IPS DF 6.9 (cell line): ENCODE measurements at places on chromosomes 2 and 18.
A peak's percentile ranks its signal among the peaks of the same experiment; 100 is the strongest.

GRCh38 chr2:20304411-20304810 is 46.2 kb downstream of the PUM2 start:
- DNase-seq: no peak

DNA sequence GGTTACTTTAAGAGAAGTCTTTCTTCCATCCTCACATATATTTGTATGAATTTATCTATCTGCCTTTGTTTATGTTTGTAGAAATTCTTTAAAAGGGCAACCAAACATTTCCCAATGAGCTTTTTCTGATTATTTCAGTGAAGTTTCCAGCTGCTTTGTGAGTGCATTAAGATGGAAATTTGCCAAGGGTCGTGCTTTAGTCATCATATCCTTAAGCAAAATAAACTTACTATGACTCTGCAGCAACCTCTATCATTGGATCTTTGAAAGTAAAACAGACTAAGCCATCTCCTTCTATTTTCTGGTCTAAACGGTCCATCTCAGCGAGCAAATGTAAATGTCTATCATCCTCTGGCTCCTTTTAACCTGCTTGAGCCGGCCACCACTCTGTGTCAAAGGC is 489.3 kb downstream of the SOX11 start:
- DNase-seq: no peak

DNA sequence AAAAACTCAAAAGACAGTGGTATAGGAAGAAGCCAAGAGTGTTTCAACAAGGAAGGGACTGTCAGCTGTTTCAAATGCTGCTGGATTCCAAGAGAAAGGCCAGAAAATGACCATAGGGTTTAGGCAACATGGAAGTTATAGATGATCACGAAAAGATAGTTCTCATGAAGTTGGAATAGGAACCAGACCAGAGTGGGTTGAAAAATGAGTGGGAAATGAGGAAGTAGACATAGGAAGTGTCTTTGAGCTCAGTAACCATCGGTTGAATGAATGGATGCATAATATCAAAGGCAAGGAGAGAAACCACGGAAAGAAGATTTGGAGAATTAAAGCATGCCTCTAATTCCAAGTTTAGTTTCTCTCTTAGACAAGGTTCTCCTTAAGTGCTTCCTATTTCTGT is 1.3 kb downstream of the NCAPH start:
- no peak for DNase-seq

- no peak for DNase-seq
These were observed 2.9 kb downstream of the AGPS start for GRCh38 chr2:177395351-177396065.

DNA sequence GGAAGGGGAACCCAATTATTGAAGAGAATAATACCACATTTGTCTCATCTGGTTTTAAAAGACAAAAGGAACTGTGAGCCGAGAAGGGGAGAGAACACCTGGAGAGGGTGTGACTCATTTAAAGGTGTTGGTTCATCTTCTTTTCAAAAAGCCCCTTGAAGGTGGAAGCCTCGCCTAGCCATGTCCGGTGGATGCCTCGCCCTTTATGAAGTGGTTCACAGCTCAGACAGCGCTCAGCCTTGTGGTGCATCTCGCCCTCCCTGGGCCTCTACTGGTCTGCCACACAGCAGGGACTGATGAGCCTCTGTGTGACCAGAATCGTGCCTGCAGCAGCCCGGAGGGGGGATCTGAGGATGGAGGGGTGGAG is 290.0 kb upstream of the CXCR4 start:
- DNase-seq: no peak

GRCh38 chr2:127235082-127235702 is 15.1 kb upstream of the CYP27C1 start:
- DNase-seq: no peak

GRCh38 chr2:222563936-222564335 is 92.0 kb downstream of the FARSB start:
- no peak for DNase-seq

- DNase-seq: no peak
These were observed 32.1 kb upstream of the NFU1 start for GRCh38 chr2:69469375-69469774.

- no peak for DNase-seq
These were observed 371.3 kb downstream of the RNF144A start for GRCh38 chr2:7288484-7288883.

- DNase-seq: no peak
These were observed 494.8 kb downstream of the CMPK2 start for GRCh38 chr2:6370753-6371551.

DNA sequence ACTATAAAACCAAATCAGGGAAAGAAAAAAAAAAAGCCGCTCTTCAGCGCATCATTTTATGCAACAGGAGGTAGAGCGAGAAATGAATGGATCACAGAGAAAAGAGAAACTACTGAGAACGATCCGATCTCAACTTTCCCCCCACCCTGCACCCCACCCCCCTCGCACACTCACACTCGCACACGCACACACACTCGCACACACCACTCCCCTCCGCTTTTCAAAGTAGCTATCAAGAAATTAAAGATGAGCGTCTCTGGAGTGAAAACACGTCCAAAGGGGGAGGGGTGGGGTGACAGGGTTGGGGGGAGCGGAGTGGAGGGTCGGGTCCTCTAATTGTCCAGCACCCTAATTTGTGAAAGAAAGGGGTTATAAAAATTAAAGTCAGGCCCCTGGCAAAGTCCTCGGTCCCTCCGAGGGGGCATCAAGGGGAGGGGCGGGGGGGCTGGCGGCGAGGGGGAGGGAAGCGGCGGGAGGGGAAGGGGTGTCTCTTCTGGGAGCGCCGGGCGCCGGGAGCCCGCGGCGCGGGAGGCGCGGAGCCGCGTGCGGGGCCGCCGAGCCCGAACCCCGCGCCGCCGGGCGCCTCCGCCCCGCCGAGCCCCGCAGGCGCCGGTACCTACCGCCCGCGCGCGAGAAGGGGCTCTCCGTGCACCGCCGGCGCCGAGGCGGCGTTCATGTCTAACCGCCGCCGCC is 428 bp downstream of the TCF4 start:
- no peak for DNase-seq

DNA sequence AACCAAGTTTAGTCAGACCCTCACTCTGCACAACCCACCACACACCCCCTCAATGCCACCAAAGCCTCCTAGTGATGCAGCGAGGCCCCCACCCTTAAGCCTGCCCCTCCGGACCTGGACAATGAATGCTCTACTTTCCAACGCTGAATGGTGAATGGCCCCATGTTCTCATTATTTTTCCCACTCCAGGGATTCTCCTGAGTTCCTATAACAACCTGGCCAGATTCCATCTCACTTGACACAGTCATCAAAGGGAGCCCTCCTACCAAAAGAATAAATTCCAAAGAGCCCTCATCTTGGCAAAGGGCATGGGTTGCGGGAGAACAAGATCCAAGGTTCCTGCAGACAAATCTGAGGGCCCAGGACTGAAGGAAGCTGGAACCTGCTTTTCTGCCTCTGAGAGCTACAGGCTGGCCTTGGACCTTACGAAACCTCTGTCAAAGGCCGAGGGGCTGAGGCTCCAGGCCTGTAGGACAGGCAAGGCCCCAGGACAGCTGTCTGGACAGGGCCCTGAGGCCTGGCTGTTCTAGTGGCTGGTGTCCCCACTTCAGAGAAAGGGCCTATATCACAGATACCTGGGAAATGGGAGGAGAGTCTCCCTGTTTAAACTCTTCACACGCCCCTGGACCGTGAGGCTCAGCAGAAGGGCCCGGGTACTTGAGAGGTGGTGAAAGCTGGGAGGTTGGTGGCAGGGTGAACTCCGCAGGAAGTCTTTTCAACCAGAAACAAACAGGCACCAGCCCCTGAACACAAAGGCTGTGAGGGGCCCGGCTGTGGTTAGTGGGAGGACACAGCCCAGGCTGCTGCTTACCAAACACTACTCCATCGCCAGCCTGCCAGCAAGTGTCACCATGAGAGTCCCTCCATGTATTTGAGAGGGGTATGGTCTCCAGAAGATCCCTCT is 27.3 kb downstream of the SFXN5 start:
- no peak for DNase-seq

DNA sequence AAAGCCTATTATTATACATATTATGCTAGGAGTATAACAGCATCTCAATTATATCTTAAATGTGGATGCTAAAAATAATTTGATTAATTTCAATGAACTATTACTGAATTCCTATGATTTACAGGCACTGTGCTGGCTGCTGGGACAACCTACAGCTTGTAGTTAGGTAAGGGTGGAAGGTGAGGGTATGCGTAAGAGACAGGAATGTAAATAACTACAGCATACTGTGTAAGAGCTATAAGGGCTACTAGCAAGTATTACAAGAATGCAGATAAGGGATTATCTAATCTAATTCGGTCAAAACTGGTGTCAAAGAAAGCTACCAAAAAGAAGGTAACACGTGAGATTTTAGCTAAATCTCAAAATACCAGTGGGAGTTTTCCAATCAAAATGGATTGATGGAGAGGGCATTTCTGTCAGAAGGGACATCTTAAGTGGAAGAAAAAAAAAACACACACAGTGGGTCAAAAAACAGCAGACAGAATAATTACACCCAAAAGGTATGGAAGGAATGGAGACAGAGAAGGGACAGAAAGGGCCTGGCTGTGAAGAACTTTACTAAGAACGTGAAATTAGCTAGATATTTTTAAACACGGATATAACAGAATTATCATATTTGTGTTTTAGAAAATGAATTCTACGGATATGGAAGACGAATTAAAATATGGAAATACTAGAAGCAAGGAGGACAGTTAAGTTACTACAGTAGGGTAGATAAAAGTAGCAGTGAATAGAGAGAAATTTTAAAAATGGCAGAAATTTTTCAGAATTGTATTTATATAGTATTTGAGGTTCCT is 47.1 kb downstream of the STRN start:
- no peak for DNase-seq

DNA sequence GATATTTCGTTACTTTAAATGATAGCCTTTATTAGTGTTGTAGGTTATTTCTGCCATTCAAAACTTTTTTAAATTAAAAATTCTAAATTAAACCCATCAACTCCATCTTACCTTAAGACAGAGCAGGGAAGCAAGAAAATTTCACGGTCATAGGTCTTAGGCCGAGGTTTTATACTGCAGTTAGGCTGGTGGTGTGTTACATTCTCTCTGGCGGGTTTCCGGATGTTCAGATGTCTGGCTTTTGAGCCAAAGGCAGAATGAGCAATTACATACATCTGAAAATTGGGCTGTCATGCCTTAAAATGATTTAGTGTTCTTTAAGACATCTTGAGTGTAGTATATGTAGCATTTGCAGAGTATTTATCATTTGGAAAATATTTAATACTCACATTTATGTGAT is 27.9 kb downstream of the GLS start:
- no peak for DNase-seq

DNA sequence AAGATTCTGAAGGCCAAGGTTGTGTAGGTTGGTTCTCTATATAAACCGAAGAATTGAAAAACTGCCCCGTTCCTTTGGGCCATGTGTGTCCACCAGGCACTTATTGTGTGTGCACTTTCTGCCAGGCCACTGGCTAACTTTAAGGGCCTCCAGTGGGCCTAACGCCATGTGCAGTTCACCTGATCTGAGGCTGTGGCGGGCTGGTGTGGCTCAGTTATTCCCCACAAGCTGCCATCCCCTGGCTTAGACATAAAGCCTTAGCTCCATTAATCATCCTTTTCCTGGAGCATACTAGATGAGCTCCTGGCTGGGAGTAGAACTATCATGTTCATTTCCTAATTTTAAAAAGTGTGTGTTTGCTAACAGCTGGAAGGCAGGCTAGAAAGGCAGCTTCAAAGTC is 304.1 kb upstream of the TNP1 start:
- no peak for DNase-seq

GRCh38 chr2:43044093-43044681 is 182.2 kb downstream of the ZFP36L2 start:
- no peak for DNase-seq

GRCh38 chr18:57885931-57886330 is 82.8 kb upstream of the ATP8B1 start:
- DNase-seq: no peak

GRCh38 chr18:32379891-32380290 is 90.8 kb downstream of the GAREM1 start:
- no peak for DNase-seq

GRCh38 chr18:80033181-80034067 is 810 bp upstream of the RBFA start:
- peak; percentile 7 for DNase-seq

DNA sequence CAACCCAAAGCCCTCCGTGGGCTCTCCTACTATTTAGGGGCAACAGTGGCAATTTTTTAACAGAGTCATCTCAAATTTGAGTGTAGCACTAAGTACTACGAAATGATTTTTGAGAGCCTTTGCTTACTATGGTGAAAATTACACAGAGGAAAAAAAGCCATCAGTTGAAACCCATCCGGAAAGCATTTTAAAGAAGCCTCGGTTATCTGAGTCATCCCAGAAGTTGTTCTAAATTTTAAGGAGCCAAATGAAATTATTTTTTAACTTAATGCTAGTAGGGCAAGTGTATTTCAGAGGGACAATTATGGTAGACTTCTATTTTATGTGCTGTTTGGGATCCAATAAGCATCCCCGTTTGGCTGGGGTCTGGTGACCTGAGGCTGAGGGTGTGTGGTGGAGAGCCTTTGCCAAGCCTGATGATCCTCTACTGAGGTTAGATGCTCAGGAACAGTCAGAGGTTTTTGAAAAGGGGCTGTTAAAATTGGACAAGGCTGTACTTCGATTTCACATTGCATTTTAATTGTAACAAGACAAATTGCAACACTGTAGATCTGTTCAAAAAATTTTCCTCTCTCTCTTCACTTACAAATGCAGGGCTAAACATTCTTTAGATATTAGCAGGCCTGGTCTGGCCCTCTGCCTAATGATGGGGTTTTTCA is 47.0 kb downstream of the RAPGEF4 start:
- DNase-seq: no peak

DNA sequence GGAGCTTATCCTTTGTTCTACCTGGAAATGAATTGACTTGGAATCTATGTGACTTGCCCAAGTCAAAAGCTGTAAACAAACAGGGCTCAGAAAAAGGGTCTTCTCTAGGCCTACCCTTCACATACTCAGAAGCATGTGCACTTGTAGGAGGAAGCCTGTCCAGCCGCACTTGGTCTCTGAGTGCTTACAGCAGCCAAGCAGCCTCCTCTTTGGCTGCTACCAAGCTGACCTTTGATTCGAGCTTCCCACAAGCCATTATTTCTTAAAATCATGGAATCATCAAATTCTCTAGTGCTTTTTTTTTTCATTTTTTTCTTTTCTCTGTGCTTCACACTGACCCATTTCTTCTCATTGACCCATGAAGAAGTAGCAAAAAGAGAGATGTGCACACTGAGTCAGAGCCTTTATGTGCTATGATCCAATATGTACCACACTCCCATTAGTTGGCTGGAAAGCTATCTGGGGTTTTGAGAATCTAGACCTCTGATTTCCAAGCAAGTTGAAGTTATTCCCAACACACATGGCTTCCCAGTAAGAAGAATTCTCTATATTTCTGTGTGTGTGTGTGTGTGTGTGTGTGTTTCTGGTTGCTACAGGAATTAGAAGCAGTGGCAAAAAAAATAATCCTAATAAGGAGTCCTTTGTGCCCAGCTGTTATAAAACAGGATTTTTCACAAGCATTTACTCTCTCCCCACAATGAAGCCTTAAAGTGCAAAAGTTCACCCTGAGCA is 550.3 kb upstream of the TNP1 start:
- no peak for DNase-seq
